IPS-NIHi11 (cell line): ENCODE measurements at places on chromosomes 1 and 21.

- no peak for DNase-seq
These were observed 26.9 kb downstream of the DISP3 start for GRCh38 chr1:11505591-11506538.

DNA sequence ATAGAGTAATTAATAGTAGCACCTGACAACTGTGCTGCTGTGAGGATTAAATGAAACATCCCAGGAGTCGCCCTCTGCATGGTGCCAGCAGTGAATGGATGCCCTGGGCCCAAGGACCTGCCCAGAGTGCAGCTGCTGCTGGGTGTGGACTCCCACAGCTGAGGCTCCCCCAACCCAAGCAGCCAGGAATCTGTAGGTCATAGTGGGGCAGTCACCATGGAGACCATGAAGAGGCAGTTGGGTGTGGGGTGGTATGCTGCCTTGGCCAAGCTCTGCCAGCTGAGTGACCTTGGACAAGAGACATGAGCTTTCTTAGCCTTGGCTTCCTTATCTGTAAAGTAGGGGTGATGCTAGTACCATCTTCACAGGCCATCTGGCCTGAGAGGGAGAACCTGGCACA, 9.4 kb downstream of the OLIG2 start:
- no peak for DNase-seq

GRCh38 chr1:38203441-38203840, 156.8 kb upstream of the POU3F1 start:
- DNase-seq: no peak

DNA sequence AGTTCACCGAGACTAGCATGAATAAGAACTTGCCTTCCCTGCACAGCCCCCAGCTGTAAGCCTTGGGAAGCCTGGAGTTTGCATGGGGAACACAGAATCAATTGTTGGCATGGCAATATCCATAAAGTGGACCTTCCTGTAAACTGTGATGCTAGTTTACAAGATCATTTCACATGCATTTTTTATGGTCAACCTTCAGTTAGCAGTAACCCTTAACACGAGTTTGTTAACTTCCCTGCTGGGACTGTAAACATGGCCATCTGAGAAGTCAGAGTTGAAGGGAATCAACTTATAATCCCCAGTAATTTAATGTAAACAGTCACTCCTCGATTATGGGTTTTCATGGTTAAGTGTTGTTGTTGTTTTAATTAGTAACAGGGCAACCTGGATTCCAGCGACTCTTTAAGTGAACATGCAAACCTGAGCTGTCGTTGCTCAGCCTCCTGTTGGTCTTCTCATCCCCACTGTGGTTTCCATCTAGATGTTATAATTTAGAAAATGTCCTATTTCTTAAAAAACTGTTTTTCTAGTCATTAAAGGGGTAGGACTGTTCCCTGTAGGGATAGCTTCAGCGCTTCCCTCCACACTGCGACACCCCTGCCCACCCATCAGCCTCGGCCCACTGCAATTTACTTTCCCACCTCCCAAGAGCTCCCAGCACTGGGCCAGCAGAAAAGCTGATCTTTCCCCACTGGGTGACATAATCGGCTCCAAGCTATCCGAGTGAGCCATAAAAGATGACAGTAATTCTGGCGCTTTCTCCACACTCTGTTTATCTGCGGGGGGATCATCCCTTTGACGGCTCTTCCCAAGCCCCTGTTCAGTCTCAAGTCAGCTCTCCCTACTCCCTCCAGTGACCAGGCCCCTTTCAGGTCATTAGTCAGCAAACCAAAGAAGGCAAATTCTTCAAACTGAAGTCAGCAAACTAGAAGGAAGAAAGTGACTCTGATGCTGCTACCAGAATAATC, 107.6 kb upstream of the IPO9 start:
- DNase-seq: no peak

DNA sequence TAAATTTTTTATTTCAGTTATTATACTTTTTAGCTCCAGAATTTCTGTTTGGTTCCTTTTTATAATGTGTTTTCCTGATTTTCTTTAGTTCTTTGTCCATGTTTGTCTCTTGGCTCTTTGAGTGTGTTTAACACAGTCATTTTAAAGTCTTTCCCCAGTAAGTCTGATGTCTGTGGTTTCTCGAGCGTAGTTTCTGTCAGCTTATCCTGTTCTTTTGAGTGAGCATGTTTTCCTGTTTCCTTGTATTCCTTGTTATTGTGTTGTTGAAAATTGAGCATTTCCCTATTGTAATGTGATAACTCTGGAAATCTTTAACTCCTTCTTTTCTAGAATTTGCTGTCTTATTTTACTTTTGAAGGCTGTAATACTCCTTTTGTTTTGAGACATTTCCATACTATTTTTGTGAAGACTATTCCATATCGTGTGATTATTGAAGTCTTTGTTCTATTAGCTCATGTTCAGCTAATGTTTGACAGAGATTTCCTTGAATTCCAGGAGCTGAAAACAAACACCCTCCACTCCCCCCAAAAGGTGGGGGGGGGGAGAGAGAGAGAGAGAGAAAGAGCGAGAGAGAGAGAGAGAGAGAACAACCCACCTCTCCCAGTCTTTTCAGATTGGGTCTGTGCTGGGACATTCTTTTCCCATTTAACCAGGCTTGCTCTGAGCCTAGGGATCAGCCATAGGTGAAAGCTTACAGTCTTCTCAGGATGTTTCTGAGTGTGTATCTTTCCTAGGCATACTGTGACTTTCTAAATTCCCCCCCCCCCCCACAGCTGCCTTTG, 38.3 kb downstream of the SDCCAG8 start:
- no peak for DNase-seq

DNA sequence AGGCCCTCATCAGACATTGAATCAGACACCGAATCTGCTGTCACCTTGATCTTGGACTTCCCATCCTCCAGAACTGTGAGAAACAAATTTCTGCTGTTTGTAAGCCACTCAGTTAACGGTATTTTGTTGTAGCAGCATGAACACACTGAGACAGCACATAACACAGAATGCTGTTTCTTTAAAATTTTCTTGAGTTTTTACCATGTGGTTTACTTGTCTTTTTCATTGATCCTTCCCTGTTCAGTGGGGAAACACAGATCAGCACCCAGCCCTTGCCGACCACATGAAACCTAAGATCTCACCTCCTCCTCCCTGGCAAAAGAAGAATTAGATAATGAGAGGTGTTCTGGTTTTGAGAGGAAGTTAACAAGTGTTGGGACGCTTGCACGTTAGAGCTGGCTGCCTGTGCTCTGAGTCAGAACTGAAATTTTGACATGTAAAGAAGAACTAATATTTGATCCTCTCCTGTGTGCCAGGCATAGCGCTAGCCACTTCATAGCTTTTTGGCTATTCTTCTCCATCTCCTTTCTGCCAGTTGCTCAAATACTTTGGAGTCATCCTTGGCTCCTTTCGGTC, 179.6 kb downstream of the DHRS3 start:
- no peak for DNase-seq

DNA sequence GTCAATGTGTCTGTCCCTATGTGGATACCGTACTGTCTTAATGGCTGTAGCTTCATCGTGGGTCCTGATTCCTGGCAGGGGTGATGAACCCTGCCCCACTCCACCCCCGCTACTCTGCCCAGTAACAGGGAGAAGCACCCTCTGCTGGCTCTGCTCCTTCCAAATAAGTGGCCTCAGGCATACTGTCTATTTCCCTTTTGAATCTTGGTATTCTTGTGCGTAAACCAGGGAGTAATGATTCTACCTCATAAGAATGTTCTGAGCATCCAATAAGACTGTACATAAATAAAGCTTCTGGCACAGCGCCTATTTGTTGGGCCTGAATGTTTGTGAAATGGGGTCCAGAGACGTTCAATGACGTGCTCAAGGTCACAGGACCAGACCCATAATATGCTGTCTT, 35.2 kb upstream of the CTPS1 start:
- no peak for DNase-seq

DNA sequence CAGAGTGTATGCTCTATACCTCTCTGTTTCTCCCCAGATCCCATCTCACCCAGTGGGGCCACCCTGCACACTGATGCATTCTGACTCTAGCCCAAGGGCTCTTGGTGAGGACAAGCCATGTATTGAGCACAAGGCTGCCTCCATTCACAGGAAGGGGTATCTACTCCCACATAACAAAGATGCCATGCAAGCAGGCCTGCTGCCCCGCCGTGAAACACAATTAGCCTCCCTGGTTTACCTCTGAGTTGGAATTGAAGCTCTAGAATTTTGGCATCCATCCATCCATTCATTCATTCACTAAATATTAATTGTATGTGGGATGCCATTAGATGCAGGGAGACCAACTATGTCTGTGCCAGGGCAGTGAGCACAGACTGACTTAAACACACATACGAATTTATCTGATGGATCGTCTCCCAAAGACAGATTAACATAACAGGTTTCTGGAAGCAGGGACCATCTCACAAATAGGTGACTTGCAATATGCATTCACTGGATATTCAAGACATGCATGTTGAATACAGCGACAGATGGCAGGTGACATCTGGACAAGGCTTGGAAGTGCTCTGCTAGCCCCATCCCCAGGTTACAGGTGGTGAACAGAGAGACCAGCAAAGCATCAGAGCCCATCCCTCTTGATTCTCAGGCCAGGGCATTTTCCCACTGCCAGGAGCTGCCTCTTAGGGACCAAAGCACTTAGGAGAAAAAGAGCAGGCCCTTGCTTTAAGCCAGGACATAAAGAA, 34.3 kb downstream of the TRABD2B start:
- DNase-seq: no peak

DNA sequence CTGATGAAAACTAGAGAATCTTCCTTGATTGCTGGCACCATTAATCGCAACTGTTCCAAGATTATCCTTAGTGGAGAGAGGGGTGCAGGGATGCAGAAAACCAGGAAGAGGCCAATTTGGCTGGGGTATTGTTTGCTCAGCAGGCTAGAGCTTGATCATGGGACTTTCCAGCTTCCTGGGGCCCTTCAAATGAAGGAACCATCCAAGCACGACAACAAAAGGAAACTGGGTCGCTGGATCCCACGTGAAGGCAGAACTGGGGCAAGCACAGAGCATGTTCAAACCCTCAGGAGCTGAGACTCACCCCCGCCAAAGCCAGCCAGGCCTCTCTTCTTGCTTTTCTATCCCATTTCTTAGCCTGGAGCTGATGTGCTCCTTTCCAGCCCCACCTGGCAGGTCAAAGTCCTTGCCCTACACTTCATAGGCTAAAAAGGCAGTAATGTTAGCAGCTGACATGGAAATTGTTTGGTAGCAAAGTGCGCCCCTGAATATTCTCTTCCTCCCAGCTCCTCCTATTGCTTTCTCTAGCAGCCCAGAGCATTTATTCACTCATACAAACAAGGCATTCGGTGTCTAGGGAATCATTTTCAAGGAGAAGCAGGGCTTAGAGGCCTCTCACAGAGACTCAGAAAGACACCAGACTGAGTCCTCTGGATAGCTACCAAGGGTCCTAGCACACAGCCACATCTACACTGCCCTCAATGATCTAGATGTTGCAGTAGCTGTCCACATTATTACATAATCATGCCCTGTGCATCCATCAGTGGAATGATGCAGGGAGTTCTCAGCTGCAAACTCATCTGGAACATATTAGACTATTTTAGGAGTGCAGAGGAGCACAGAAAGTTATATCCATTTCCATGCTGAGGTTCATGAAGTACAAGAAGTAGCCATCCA, 11.5 kb downstream of the KCNA2 start:
- no peak for DNase-seq

DNA sequence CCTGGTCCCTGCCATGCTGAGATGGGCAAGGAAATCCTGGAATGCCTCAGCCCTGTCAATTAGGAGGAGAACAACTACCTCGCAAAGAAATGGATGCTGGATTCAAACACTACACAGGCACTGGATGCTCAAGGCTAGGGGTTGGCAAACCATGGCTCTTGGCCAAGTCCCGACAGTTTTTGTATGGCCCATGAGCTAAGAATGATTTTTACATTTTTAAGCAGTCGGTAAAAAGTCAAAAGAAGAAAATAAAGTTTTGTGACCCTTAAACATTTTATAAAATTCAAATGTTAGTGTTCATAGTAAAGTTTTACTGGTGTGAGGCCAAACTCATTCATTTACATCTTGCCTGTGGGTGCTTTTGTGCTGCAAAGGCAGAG, 6.5 kb downstream of the CDK18 start:
- no peak for DNase-seq

DNA sequence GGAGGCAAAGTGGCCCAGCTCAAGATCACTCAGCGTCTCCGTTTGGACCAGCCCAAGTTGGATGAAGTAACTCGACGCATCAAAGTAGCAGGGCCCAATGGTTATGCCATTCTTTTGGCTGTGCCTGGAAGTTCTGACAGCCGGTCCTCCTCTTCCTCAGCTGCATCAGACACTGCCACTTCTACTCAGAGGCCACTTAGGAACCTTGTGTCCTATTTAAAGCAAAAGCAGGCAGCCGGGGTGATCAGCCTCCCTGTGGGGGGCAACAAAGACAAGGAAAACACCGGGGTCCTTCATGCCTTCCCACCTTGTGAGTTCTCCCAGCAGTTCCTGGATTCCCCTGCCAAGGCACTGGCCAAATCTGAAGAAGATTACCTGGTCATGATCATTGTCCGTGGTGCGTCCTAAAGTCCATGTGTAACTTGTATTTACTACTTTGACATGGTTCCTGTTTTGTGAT, 2.7 kb downstream of the RBM15 start:
- no peak for DNase-seq

DNA sequence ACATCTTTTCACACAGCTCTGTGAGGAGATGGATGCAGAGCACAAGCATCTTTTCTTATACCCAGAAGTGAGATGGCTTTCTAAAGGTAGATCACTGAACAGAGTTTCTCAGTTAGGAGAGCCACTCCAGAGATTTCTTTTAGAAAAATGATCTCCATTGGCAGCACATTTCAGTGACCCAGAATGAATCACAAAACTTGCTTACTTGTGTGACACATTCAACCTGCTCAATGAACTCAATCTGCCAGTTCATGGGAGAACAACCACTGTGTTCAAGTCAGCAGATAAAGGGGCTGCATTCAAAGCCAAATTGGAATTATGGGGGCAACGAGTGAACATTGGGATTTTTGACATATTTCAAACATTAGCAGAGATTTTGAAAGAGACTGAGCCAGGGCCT, 78.3 kb downstream of the UCHL5 start:
- DNase-seq: no peak

- DNase-seq: no peak
These were observed 141.2 kb downstream of the TTLL7 start for GRCh38 chr1:83857716-83858115.

DNA sequence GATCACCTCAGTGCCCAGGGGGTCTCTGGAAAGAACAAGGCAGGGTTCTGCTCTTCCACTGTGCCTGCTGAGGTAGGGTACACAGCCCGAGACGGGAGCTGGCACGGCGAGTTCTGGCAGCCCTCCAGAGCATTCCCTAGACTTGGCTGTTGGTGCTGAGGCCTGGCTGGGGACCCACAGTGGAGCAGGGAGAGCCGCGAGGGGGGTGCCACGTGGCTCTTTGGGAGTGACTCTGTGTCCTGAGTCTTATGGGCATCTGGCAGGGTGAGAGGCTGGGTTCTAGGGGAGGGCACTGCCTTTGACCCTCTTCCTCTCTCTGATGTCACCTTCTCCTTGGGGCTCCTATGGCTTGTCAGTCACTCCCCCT, 336.4 kb downstream of the CAMTA1 start:
- DNase-seq: no peak

DNA sequence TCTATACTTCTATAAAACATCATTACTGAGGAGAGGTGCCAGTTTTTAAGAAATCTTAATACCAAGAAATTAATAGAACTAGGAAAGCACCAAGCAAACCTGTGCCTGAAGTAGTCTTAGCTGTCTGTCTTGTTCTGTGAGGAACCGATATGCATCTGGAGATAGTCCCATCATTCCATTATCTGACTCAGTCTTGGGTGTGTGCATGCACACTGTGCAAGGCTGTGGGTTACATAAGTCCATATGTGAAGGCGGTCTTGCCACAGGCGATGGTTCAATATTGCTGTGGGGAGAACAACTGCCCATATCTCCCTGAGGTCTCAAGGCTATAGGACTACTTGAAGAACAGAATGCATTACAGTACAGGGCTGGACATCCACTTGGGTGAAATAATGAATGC, 33.8 kb downstream of the STIL start:
- DNase-seq: no peak
